ENCODE measurements at places on chromosomes 4 and X.

- DNase-seq = no peak
Measured at GRCh38 chr4:7516096-7516772, 81.5 kb upstream of the PSAPL1 start.

DNA sequence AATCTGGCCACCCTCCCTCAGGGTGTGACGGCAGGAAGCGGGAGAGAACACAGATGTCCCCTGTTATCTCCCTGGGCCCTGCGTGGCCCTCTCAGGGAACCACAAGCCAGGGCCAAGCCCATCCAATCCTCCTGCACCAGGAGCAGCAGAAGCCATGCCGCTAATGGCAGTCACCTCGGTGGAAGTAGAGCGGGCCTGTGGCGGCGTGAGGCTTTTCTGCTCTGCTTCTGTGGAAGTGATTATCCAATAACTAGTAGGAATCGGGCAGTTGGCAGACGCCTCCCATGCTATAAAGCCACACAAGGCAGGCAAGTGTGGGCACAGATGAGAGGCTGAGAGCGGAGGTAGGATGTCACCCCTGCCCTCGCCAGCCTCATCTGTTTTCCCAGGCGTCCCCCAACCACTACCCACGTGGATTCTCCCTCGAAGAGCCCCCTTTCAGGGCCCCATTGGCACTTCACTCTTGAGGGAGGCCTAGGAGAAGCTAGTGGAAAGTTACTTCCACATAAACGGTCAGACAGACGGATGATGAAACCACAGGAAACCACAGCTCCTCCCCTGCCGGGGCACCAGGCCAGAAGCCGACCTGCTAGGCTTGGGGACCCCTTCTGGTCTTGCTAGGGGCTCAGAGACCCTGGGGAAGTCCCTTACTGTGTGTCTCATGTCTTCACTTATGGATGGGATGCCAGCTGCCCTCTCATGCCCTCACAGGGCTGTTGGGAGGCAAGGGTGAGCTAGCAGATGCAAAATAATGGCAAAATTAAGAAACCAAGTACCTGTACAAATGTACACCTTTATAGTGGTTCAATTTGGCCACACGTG, 18.8 kb upstream of the TMSB4X start:
- DNase-seq = peak; percentile 49

DNA sequence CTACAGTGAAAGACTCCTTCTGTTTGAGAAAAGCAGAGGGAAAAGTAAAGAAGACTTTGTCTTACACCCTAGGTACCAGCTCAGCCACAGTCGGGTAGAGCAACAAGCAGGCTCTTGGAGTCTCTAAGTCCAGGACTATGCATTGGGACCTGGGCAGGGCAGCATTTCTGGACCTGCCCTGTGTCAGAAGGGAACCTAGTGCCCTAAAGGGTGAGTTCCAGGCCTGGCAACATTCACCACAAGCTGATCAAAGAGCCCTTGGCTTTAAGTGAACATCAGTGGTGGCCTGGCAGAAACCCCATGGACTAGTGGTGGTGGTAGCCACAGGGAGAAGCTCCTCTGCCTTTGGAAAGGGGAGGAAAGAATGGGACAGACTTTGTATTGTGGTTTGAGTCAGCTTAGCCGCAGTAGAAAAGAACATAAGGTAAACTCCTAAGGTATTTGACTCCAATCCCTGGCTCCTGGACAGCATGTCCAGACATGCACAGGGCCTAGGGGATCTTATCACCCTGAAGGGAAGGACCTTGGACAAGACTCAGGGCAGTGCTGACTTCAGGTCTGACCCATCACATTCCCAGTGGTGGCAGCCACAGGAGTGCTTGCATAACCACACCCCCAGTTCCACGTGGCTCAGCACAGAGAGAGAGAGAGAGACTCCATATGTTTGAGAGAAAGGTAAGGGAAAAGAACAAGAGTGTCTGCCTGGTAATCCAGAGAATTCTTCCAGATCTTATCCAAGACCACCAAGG, 32.6 kb downstream of the CCDC158 start:
- no peak for DNase-seq

GRCh38 chr4:89752932-89753598, 83.9 kb downstream of the SNCA start:
- no peak for DNase-seq

DNA sequence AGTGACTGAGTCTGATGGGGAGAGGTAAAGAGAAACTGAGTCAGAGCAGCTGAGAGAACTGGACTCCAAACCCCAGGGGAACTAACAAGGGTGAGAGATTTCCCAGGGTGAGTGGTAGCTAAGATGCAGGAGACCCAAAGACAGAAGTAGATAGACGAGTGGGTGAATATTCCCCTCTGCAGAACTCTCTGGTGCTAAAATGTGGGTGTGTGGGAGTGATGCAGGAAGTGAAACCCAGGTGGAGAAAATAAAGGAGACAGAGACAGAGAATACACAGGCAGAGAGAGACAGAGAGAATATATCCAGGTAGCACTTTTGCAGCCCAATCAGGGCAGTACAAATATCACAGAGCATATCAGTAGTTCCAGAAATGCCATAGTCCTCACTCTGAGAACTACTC, 212.5 kb upstream of the ZIC3 start:
- no peak for DNase-seq

DNA sequence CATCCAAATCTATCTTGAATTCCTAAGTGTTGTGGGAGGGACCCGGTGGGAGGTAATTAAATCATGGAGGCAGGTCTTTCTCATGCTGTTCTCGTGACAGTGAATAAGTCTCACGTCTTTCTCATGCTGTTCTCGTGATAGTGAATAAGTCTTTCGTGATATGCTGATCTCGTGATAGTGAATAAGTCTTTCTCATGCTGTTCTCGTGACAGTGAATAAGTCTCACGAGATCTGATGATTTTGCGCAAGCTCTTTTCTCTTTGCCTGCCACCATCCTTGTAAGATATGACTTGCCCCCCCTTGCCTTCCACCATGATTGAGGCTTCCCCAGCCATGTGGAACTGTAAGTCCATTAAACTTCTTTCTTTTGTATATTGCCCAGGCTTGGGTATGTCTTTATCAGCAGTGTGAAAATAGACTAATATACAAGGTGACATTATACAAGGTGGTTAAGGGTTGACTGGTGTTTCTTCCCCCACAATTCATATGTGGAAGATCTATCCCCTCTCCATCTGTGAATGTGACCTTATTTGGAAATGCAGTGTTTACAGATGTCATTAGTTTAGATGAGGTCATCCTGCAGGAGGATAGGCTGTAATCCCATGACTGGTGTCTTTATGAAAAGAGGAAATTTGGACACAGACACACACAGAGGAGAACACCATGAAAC, 27.6 kb downstream of the ARSD start:
- no peak for DNase-seq

DNA sequence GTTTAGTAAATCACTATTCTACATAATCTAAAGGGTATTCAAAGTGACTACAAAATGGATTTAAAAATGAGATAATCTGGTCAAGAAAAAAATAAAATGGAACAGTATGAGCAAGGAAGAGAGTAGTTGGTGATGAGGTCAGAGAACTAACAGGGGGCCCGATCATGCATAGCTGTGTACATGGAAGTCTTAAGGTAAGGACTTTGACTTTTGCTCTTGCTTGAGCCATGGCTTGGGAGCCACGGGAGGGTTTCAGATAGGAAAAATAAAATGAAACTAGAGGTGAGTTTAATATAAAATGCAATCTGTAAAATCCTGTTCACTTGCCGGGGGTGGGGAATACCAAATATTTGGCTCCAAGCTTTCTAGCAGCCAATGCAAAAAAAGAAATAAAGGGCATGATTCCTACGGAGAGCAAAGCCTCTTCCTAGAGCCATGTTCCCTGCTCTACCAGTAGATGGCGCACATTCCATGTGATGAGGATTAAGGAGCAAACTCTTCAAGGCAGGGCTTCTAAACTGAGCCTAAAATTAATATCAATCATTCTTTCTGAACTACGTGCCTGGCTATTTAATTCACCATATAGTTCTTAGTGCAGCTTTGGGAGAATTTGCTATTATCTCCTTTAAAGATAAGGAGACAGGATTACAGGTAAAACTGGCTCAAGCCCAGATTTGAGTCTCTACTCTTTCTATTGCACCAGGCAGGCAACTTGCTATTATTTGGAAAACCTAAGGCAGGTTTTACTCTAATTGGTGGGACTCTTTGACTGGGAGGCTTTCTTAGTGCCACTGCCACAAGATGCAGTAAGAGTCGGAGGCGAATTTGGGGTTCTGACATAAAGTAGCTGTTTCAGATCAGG, 6.8 kb upstream of the CLCN5 start:
- DNase-seq = peak; percentile 42

DNA sequence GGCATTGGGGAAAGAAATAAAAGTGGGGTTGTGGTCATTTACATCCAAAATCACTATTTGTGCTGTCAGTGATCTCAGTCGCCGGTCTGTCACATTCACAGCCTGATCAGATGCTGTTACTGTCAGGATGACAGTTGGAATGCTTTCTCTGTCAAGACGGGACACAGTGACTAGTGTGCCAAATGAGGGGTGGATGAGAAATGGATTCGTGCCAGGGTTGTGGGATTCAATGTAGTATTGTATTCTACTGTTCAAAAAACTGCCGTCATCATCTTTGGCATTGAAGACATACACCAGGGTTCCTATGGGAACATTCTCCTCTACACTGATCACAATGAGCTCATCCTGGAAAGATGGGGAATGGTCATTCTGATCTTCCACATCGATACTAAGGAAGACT, 171.1 kb downstream of the DCHS2 start:
- no peak for DNase-seq
